ENCODE measurements at places on chromosomes 7 and 10.

GRCh38 chr10:112913661-112914287 is 36.3 kb upstream of the TCF7L2 start:
- DNase-seq = no peak

DNA sequence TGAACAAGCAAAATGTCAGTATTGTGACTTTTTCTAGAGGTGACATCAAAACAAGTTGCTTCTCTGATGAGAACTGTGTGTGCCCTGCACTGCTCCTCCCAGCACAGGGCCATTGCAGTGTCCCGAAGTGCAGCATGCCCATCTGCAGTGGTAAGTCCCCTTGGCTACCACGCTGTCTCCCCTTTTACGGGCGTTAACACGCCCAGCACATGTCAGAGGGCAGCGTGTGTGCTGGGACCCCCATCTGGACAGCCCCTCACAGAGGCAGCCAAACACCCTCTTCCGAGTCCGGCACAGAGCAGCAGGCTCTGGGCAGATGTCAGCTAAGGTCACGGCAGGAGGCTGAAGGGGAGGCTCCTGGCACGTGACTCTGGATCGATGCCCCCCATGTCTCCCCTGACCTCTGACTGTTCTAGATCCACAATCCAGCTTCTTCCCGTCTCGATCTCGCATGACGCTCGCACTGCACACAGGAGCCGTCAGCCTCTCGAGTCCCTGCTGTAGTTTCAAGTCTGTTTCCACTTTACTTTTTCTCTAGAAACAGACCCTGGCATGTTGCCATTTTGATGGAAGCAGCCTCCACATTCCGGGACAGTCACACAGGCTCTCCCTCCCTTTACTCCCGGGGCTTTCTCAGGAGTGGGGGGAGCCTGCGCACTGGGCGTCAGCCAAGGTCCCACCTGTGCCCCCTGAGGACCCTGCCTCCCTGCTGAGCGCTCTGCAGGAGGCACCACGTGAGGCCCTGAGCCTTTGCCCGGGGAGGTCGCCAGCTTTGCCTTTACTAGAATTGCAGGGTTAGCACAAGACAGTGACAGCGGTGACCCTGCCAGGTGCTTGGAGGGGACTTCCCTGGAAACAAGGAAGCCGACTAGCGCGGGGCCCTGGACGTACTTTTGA is 133.8 kb downstream of the TCERG1L start:
- no peak for DNase-seq

- DNase-seq = no peak
These were observed 272.5 kb downstream of the SEMA3A start for GRCh38 chr7:83921941-83922607.

- DNase-seq = no peak
These were observed 1.5 kb downstream of the PLEKHA8 start for GRCh38 chr7:30029696-30030095.

GRCh38 chr10:77681839-77682238 is 44.2 kb upstream of the KCNMA1 start:
- DNase-seq = no peak

- DNase-seq = no peak
These were observed 110.3 kb downstream of the VPS41 start for GRCh38 chr7:38798552-38799267.

DNA sequence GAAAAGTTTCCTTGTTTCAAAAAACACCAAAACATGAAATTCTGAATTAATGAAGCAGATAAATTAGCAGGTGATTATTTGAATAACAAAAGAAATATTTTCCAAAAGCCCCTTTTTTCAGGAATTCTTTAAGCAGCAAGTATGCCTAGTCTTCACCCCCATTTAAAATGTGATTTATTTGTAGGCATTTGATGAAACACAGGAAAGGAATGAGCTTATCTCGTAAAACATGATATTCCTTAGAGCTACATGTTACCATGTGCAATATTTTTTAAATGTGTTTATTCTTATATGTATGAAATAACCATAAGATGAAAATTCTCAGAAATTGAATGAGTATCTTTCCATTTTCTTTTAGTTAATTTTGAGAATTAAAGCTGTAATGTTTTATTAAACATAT is 106.1 kb downstream of the CHN2 start:
- no peak for DNase-seq

- DNase-seq = no peak
These were observed 145.3 kb downstream of the GLI3 start for GRCh38 chr7:42091461-42092291.

DNA sequence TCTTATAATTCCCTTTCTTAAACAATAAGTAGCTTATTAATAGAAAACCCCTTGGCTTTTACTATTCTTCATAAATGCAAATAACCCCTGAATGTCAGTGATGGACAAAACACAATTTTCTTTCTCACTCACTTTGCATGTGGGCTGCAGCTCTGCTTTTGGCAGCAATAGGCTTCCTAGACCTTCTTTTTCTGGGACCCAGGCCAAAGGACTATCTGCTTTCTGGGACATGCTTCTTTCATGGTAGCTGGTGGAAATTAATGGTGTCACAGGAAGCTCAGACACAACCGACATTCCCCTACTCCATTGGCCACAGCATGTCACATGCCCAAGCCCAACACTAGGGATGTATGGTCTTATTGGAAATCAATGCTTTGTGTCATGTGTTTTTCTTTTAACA is 134.3 kb upstream of the MDFIC start:
- no peak for DNase-seq

DNA sequence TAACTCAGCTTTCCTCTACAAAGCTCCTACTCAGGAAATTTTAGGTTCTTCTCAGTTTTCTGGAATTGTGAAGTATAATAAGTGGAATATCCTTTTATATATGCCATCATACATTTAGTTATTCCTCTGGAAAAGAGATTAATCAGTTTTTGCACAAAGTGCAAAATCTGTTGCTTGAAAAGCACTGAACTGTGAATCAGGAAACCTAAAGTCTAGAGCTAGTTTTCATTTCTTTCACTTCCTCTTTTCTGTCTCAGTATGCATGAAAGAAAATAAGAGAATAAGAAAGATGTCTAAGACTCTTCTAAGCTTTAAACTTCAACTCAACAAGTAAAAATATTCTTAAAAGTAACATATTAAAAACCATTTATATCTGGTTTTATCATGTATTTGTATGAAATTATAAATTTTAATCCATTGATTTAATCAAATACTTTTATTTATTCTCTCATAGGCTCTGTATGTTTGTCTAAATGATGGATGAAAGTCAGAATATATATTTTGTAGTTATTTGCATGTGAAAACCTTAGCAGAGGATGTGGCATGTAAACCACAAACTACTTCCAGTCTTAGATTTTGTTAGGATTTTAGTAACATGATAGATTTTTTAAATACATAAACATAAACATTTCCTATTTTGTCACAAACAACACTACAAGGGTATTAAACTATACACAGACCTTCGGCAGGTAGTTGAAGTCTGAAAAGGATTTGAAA is 1073.0 kb downstream of the XPNPEP1 start:
- no peak for DNase-seq

GRCh38 chr10:31372439-31372838 is 53.4 kb downstream of the ZEB1 start:
- no peak for DNase-seq

DNA sequence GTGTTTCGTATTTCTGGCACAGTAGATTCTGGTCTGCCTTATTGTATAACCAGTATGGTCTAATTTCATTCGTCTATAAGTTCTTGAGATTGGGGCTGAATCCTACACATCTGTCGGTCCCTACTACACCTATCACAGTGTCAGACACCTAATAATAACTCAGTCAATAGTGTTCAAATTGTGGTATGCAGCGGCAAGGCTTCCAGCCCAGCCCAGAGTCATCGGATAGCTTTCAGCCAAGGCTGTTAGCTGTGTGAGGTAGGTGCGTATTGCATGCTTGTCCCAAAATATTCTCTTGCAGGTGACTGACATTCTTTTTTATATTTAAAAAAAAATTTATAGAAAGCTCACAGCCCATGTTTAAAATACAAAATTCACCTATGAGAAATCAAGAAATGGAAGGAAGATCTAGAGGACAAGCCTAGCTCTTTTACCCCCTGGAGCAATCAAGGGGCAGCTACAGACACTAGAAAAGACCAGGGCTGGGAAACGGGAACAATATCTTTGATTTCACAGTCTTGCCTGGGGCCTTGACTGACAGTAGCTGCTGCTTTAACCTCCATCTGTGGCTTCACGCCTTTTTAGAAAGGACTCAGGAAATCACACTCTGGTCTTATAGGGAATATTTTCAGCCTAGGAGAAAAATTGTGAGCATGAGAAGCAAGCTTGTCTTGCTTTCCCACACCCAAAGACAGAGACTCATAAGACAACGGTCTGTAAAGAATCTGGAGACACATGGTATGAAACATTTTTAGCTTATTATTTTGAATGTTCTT is 9.5 kb upstream of the ASB4 start:
- no peak for DNase-seq

Data from NK-92 treated with Interleukin-12 subunit alpha and Interleukin-12 subunit beta, amount 100 ng/mL, for 24 hours (cell line).